ENCODE measurements at places on chromosomes 7 and 10.

GRCh38 chr7:37577901-37578300 lies 105.7 kb upstream of the GPR141 start:
- DNase-seq = no peak

- peak; percentile 60 for DNase-seq
Measured at GRCh38 chr7:130960208-130960988, 226.4 kb upstream of the KLF14 start.

GRCh38 chr10:70786799-70787415 lies 1.7 kb upstream of the TBATA start:
- no peak for DNase-seq

DNA sequence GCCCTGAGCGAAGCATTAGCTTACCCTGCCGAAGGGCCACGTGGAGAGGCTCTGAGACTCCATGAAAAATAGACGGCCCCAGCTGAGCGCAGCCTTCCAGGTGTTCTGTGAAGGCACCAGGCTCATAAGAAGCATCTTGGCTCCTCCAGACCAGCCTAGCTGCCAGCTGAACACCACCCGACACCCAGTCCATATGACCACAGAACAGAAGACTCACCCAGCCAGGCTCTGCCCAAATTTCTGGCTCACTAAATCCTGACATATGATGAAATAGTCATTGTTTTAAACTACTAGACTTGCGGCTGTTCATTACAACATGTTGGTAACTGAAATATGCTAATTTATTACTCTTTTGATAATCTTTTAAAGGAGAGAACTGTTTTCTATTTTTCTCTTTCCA lies 99.5 kb upstream of the ABI1 start:
- DNase-seq = no peak

GRCh38 chr7:32037650-32038198 lies 32.5 kb downstream of the PDE1C start:
- DNase-seq = no peak
